ENCODE measurements at places on chromosomes 2 and 18.

GRCh38 chr2:30191819-30192271, 39.5 kb upstream of the LBH start:
- DNase-seq, result no peak

GRCh38 chr2:133411857-133412256, 156.4 kb downstream of the NCKAP5 start:
- DNase-seq, result no peak

- DNase-seq, result no peak
These were observed 111.5 kb downstream of the MCFD2 start for GRCh38 chr2:46803911-46804670.

GRCh38 chr2:13009027-13009642, 292.4 kb downstream of the TRIB2 start:
- DNase-seq, result no peak

DNA sequence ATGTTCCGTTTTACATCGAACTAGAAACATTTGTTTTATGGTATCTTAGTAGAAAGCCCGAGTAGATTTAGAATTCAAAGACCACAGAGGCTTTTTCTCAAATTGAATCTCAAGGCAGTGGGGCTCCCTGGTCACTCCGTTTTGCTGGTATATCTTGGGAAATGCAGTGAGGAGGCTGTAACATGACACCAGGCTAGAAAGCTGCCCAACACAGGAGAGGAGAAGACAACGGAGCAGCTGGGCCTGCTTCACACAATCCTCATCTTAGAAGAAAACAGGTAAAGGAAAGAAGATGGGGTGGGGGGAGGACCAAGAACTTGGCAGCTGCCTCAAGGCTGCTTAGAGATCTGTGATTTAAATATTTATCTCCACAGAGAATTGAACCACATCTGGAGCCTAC, 38.3 kb upstream of the EPB41L3 start:
- no peak for DNase-seq

- DNase-seq, result no peak
These were observed 28.9 kb downstream of the RAB31 start for GRCh38 chr18:9737006-9737405.

GRCh38 chr2:96123936-96124335, 7.6 kb upstream of the ADRA2B start:
- DNase-seq, result no peak

DNA sequence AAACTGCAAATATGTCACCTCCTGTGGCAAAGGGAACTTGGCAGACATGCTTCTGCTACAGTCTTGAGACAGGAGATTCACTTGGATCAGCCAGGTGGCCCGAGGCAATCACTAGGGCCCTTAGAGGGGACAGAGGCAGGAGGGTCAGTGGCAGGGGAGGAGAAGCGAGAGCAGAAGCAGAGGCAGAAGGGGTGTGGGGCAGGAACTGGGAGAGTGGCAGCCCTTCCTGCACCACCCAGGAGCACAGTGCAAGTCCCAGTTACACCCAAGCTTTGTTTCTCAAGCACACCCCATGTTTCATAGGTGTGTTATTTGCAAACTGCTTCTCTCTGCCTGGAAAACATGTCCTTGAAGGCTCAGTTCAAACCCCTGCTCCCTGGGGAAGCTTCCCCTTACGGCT, 309.7 kb upstream of the MYT1L start:
- DNase-seq, result no peak

GRCh38 chr2:179005976-179006375, 44.0 kb downstream of the CCDC141 start:
- no peak for DNase-seq

DNA sequence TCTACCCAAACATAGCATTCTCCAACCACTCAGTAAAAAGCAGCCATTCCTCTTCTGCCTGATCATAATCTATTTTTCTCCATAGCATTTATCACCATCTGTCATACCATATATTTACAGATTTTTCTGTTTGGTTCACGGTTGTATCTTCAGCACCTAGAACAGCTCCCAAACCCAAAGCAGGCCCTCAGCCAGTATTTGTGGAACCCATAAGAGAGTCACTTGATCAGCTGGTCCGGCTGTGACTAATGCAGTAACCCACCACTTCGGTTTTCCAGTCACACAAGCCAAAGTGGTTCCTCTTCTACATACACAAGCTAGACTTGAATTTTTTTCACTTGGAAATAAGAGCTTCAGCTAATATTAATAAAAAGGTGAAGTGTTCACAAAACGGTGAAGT, 511.6 kb upstream of the CELF4 start:
- no peak for DNase-seq

DNA sequence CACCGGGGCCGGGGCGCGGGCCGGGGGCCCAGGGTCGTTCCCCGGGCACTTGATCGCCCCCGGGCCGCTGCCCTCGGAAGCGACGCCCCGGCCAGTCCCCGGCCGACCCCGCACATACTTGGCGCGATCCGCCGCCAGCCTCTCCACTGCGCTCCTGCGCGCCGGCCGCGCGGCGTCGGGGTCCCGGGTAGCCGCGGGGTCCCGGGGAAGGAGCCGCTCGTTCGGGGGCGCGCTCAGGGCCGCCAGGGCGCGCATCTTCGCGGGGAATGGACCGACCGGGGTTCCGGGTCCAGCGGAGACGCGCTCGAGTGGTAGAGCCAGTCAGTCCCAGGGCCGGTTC, 204 bp downstream of the FAM110C start:
- DNase-seq, result peak; percentile 15

DNA sequence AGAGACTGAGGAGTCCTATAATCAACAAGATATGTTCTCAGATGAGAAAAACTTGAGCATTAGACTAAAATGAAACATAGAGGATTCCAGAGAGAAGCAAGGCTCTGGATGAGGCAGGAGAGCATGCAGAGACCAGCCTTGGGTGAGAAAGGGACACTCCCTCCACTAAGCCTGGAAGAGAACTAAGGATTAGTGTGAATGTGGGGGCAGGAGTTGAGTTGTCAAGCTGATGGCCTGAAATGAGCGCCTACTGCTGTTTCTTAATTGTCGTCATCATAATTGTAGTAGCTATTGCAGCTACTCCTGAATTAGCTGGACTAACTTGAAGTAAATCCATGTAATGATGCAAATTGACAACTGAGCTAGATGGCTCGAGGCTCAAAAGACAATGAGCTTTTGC, 114.1 kb downstream of the PKP4 start:
- DNase-seq, result no peak

DNA sequence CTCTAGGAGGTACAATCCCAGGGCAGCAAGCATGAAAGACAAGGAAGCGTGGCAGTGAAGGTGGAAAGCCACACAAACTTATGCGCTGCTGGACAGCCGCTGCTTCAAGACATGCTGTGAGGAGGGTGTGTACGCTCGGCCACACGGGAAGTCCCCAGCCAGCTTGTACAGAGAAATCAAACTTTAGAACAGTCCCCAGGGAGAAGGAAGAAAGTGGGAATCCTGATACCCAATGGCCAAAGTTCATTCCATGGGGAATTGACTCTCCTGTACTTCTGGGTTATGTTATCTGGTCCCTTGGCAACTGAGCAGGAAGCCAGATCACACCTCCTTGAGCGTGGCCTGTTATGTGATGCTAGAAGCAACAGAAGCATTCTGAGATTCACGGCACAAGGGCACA, 86.1 kb upstream of the BOD1L2 start:
- no peak for DNase-seq

- no peak for DNase-seq
These were observed 867.9 kb upstream of the POU3F3 start for GRCh38 chr2:103986001-103986400.

Data from stimulated activated naive CD8-positive, alpha-beta T cell treated with anti-CD3 and anti-CD28 coated beads, Interleukin-15, amount 100 ng/mL, for 72 hours (primary cell).